H4 (cell line): ENCODE measurements at places on chromosomes 11 and 22. TPM values are rescaled to one million over a fixed set of nuclear protein-coding genes. Genes with fewer than 3 reads are reported as not detected.

The MYEOV gene
- 2.2 TPM in 1 of 2 replicates, not detected in the other for total RNA-seq

The TEX54 gene
- total RNA-seq: not detected in 2 replicates

The C11orf97 gene
- not detected in 2 replicates for total RNA-seq

The OR8D1 gene
- total RNA-seq: not detected in 2 replicates

The MPPED1 gene
- not detected in 2 replicates for total RNA-seq
